ENCODE measurements at places on chromosomes 2 and 18. TPM values are rescaled to one million over a fixed set of nuclear protein-coding genes. Genes with fewer than 3 reads are reported as not detected.

Gene DES
- total RNA-seq, result not detected

Gene PARD3B
- total RNA-seq, result 0.11 TPM

DNA sequence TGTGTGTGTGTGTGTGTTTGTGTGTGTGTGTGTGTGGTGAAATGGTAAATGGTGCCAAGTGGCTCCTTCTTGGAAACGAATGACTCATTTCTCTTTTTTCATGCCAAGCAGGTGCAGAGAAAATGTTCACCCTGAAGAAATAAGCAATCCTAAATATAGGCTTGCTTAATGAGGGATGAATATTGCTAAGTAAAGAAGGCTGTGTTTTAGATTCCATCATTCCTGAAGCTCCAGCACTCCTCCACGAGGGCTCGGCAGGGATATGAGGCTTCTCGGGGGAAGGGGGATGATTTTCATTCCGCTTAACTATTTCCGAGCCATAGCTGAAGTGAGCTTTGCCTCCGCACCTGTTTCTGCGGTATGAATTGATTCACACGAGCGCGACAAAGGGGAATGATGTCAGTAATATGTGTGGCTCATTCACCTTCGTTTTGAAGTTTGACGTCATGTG, 72.9 kb downstream of the TSN start:
- H3K36me3 ChIP-seq, result no peaks in the 10 kb centered on the region
- H3K4me1 ChIP-seq, result no peaks in the 10 kb centered on the region
- H3K27me3 ChIP-seq, result peaks cover 2% of the 10 kb centered on the region
- H3K4me3 ChIP-seq, result no peak overlapping the region
- H3K27ac ChIP-seq, result no peak overlapping the region
- no peak for DNase-seq

- no peak overlapping the region for H3K27ac ChIP-seq
- H3K27me3 ChIP-seq, result no peaks in the 10 kb centered on the region
Measured at GRCh38 chr2:127645026-127645394, 943 bp upstream of the GPR17 start.

Gene SLC4A3
- total RNA-seq, result not detected

DNA sequence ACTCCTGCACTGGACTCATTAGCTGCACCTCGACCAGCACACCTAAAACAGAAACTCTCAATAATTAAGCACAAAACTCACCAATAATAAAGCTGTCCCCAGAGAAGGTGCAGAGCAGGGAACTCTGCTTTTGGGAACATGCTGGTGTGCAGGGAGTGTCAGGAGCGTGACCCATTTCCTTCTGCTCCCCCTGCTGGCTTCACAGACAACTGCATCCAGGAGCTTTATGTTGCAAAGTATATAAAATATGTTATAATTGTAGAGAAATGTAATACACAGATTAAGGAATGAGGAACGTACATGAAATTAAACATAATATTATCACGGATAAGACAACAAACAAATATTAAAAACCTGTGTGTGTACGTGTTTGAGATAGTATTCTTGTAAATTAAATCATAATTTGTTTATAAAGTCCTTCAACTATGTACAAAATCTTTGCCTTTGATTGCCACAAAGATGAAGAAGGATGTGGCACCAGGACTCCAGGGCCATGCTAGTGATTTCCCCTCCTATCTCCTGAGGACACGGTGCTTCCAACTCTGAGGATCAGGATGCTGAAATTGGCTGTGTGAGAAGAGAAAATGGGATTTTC, 68.6 kb upstream of the MAL start:
- DNase-seq, result peak; percentile 59
- no peak overlapping the region for H3K27ac ChIP-seq
- H3K27me3 ChIP-seq, result peaks cover 34% of the 10 kb centered on the region
- H3K36me3 ChIP-seq, result no peaks in the 10 kb centered on the region
- H3K4me1 ChIP-seq, result no peaks in the 10 kb centered on the region

Gene MYO7B
- 1.2 TPM for total RNA-seq

GRCh38 chr2:30958918-30959265, 151.6 kb upstream of the CAPN13 start:
- H3K36me3 ChIP-seq, result no peaks in the 10 kb centered on the region
- H3K4me1 ChIP-seq, result no peaks in the 10 kb centered on the region
- no peaks in the 10 kb centered on the region for H3K27me3 ChIP-seq
- H3K27ac ChIP-seq, result no peak overlapping the region
- DNase-seq, result no peak
- no peak overlapping the region for H3K4me3 ChIP-seq

Gene UGT1A5
- not detected for total RNA-seq

GRCh38 chr2:130261099-130261498, 62.9 kb upstream of the TUBA3E start:
- peaks cover 5% of the 10 kb centered on the region for H3K27me3 ChIP-seq
- DNase-seq, result no peak
- H3K36me3 ChIP-seq, result no peaks in the 10 kb centered on the region
- H3K4me1 ChIP-seq, result no peaks in the 10 kb centered on the region
- no peak overlapping the region for H3K27ac ChIP-seq

DNA sequence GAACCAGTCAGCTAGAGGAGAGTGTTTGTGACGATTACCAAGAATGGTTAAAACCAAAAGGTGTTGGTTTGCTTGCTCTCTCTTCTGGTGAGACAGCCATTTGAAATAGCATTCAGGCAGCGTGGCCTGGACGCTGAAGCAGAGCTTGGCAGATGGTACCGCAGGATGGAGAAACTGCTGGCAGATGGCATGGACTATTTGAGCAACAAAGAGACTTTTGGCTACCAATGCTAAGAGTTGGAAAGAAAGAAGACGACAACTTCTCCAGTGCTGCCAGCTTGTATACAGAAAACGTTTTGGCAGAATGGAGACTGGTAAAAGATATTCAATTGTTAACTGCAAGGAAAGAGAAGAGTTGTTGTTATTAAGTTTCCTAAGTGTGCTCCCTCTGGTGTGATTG, 315.0 kb downstream of the PARD3B start:
- no peak overlapping the region for H3K4me3 ChIP-seq
- H3K36me3 ChIP-seq, result no peaks in the 10 kb centered on the region
- no peaks in the 10 kb centered on the region for H3K27me3 ChIP-seq

DNA sequence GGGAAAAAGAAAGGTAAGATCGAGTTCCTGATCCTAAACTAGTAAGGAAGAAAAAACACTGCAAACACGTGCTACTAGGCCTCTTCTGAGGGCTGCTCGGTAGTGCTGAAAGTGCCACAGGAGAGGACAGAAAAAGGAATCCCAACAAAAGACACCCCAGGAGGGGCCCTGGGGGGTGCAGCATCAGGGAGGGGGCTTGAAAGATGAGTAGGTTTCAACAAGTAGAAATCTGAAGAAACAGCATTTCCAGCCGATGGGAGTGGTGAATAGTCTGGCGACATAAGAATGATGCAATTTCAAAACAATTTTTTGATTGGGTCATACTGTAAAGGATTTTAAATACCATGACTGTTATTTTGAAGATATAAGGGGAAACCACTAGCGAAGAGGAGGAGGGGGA, 98.6 kb downstream of the NOL10 start:
- peaks cover 42% of the 10 kb centered on the region for H3K36me3 ChIP-seq
- H3K4me1 ChIP-seq, result no peaks in the 10 kb centered on the region
- H3K4me3 ChIP-seq, result no peak overlapping the region
- H3K27me3 ChIP-seq, result no peaks in the 10 kb centered on the region

GRCh38 chr18:31065036-31065773, 22.7 kb upstream of the DSC3 start:
- H3K4me1 ChIP-seq, result no peaks in the 10 kb centered on the region
- DNase-seq, result no peak
- no peak overlapping the region for H3K27ac ChIP-seq
- no peaks in the 10 kb centered on the region for H3K36me3 ChIP-seq

DNA sequence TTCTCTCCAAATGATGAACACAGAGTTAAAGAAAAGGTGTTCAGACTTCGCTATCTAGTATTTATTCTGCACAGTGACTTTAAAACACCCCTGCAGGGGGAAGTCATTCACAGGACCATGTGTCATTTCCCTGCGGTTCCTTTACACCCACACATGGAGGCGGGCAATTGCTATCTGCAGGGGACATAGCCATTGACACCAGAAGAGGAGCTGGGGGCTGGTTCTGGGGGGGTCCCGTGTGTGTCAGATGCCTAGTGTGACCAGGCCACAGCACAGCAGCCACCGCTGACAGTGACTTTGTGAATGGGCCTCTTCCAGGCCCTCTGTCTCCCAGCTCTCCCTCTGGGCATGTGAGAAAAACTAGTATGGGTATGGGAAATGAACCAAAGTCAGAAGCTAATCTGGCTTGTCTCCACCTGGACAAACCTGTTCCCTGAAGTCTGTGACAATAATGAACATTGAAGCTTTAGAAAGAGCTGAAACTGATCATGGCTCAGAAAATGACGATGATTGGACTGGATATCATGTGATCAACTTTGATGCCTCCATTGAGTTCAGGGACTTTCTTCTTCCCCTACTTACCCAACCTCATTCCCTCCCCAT, 7.5 kb upstream of the GBX2 start:
- peaks cover 2% of the 10 kb centered on the region for H3K4me1 ChIP-seq
- H3K27ac ChIP-seq, result no peak overlapping the region
- H3K4me3 ChIP-seq, result no peak overlapping the region
- H3K27me3 ChIP-seq, result peaks cover 72% of the 10 kb centered on the region

Gene MAP3K20
- 10.2 TPM for total RNA-seq

Gene KCNG2
- not detected for total RNA-seq

- no peak overlapping the region for H3K4me3 ChIP-seq
- H3K27ac ChIP-seq, result no peak overlapping the region
- no peaks in the 10 kb centered on the region for H3K27me3 ChIP-seq
- H3K36me3 ChIP-seq, result no peaks in the 10 kb centered on the region
- DNase-seq, result no peak
- H3K4me1 ChIP-seq, result no peaks in the 10 kb centered on the region
Measured at GRCh38 chr2:205758051-205758450, 75.8 kb downstream of the NRP2 start.

DNA sequence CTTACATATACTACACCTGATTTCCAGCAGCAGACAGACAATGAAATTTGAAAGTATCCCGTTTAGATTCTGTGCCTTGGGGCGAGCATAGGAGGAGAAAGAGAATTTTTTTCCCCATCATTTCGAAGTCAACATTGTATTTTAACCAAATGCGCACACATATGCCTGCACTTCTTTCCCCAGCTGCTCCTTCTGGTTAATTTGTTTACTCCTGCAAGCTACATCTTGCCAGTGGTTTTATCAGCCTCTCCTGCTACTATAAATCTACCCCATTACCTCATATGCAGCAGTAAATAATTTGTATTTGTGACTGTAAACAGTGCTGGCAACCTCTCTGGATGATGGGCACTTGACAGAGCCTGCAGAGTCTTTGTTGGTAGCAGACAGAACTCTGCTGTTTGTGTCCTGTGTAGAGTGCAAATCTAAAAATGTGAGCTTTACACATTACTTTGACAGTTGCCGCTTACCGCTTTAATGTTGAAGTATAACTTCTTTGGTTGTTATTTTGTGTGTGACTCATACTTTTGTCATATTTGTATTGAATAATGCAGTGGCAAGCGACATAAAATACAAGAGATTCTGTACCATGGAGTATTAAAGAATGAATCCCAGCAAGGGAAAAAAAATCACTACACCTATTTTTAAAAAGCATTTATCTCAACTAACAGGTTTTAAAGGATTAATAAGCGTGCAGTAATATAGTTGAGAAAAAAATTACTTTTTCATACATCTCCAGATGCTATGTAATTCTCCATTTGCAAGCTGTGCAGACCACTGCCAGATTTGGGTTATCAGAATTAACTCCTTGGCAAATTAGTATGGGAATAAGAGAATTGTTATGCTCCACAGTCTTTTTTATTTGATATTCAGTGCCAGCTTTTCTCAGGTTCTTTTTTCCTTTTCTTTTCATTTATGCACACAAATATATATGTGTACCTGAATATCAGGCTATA, 536.8 kb downstream of the XIRP2 start:
- no peaks in the 10 kb centered on the region for H3K4me1 ChIP-seq
- H3K36me3 ChIP-seq, result no peaks in the 10 kb centered on the region
- H3K27me3 ChIP-seq, result no peaks in the 10 kb centered on the region
- no peak overlapping the region for H3K27ac ChIP-seq
- DNase-seq, result no peak

Gene CRYGC
- not detected for total RNA-seq

DNA sequence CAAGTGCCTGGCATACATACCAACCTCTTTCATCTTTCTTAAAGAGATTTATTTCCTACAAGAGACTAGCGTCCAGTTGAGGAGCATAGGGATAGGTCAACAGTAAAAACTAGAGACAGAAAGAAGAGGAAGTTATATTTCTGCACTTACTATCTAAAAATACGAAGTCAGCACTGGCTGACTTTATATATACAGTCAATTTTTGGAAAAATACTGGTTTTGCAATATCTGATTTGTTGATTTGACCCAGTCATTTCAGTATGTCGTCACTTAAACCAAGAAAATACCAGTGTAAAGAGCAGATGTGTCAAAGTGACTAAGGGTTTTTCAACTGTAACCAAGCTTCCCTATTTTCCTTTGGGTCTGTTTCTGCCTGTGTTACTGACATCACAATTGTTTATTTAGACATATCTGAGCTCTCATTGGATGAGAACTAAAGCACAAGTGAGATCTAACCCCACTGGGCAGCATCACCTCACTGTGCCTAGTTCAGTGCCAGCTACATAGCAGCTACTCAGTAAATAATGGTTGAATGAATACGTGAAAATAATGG, 23.0 kb downstream of the CYTIP start:
- H3K4me1 ChIP-seq, result peaks cover 80% of the 10 kb centered on the region
- peaks cover 83% of the 10 kb centered on the region for H3K36me3 ChIP-seq
- peak overlapping the region; percentile 95 for H3K27ac ChIP-seq
- no peaks in the 10 kb centered on the region for H3K27me3 ChIP-seq

DNA sequence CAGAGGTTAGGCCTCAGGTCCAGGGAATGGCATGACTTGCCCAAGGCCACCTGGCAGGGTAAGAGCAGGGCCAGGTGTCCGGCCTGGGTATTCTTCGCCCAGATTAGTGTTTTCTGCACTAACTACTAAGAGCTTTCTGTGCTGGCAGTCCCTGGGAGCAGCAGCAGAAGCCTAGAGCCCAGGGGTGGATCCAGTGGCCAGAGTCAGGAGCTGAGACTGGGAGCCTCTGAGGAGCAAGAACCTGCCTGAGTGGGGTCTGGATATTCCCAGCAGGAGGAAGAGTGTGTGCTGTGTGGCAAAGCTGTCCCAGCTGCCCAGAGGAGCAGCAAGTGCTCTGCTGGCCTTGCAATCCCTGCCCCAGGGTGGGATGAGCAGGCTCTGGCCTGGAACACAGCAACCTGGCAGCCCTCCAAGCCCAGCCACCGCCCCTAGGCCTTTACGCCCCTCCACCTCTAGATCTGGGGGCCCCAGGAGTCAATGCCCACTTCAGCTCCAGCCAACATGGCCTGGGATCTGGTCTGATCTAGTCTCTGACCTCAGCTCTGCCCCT, 30.7 kb upstream of the GPAT2 start:
- H3K4me1 ChIP-seq, result peaks cover 5% of the 10 kb centered on the region
- H3K27ac ChIP-seq, result no peak overlapping the region
- no peaks in the 10 kb centered on the region for H3K36me3 ChIP-seq
- no peak overlapping the region for H3K4me3 ChIP-seq

DNA sequence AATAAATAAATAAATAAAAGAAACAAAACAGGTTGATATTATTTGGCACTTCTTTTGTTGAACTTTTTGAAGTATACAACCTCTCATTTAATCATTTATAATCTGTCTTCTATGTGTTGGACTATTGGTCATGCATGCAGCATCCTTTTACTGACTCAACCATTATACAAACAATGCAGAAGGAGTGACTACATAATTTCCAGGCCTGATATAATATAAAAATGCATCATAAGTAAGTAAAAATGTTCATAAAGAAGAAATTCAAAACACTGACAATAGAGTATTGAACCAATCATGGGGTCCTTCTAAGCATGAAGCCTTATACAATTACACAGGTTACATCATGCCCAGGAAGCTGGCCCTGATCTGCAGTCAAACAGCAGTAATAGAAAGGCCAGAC, 141.5 kb upstream of the FN1 start:
- H3K4me1 ChIP-seq, result no peaks in the 10 kb centered on the region
- no peak overlapping the region for H3K4me3 ChIP-seq
- no peak overlapping the region for H3K27ac ChIP-seq
- H3K27me3 ChIP-seq, result peaks cover 1% of the 10 kb centered on the region
- DNase-seq, result no peak

Gene ANKRD62
- not detected for total RNA-seq

Gene FAM237A
- total RNA-seq, result not detected
